ENCODE measurements at places on chromosomes 5 and 9. TPM values are rescaled to one million over a fixed set of nuclear protein-coding genes. Genes with fewer than 3 reads are reported as not detected.

Gene LHX3
- 0.13 TPM for total RNA-seq

Gene HAND1
- total RNA-seq: 0.10 TPM

Gene PCDHGA5
- total RNA-seq: 0.67 TPM

Gene PCDHGA7
- total RNA-seq: 0.18 TPM

Gene ANKRD18A
- total RNA-seq: 9.6 TPM

Gene PRRT1B
- total RNA-seq: 1.1 TPM

Gene PTPN3
- 10.4 TPM for total RNA-seq

Gene C9orf153
- not detected for total RNA-seq

Gene SLU7
- total RNA-seq: 45.7 TPM

Gene SGTB
- total RNA-seq: 9.2 TPM

Gene XPA
- 7.1 TPM for total RNA-seq

Gene EFNA5
- total RNA-seq: 30.5 TPM

Data from Panc1 (cell line).